ENCODE measurements at places on chromosomes 13 and 19. TPM values are rescaled to one million over a fixed set of nuclear protein-coding genes. Genes with fewer than 3 reads are reported as not detected.

DNA sequence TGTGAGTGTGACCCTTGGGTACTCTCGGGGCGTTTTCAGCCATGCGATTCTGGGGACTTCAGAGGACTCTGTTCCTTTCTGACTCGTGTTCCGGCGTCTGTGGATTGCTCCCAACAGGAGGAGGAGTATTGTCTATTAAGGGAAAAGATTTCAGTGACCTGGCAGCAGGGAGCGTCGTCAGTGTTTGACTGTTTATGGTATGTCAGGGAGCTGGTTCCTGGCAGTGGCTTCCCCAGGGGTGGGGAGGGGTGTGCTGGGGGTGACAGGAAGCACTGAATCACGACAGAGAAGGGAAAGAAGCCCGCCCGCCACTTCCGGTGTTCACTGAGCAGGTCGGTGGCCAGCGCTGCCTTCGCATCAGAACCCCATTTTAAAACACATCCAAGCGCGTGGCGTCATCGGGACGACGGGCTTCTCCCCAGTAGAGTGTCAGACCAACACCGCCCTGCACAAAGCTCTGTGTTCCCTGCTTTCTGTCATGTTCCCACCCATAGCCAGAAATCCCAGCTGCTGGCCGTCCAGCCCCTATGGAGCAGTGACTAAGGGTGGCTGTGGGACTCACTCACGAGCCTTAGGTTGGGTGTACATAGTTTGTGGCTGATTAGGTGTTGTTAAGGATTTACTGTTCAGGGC, 33.8 kb downstream of the COL4A2 start:
- DNase-seq: peak; percentile 49

GRCh38 chr19:4206818-4207484, 22.4 kb upstream of the EBI3 start:
- no peak for DNase-seq

SIAH3 gene
- under 0.01 TPM for total RNA-seq

ZNF581 gene
- total RNA-seq: 16.8 TPM

DNA sequence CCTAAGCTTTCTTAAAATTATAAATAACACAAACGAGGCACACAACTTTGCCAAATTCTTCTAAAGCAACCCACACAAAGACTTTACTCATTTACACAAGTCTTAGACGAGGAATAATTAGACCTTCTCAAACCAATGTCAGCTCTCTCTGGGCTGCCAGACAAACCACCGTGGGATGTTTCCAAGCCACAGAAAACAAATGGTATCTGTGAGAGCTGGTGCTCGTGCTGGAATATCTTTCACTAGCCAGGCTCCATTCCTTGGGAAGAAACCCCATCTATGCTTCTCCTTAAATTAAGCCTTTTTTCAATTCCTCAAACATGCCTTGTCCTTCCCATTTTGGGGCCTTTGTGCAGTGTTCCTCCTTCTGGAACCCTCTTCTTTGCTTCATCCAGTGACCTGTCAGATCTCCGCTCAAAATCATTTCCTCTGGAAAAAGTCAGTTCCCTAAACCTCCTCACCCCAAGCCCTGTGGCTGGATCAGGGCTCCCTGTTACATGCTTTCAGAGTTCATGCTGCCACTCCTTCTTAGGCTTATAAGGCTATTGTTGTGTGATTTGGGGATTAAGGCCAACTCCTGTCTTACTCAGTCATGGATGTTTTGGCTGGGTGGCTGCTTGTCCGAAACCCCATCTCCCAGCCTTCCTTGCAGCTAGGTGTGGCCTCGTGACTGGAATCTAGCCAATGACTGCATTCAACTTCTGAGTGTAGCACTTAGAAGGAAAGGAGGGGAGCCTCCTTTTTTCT, 64.2 kb upstream of the GTF2F2 start:
- DNase-seq: no peak

METTL21C gene
- not detected for total RNA-seq

- DNase-seq: no peak
These were observed 6.3 kb upstream of the REXO1 start for GRCh38 chr19:1854542-1855039.

GRCh38 chr19:3368441-3368795, 2.0 kb downstream of the NFIC start:
- peak; percentile 21 for DNase-seq

DNA sequence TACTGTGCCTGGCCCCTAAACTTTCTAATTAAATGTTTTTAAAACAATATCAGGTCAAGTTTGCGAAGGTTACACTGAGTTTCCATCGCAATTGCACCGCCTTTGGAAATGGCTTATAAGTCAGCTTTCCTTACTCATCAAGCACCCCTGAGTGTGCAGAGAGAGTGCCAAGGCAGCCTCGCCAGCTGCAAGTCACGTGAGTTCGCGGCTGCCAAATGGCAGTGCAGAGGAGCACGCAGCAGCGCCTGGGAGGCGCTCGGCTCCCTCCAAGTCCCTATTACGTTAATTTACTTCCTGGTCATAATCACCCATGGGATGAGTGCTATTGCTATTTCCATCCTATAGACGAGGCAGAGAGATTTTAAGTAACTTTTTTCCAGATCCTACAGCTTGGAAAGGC, 319.6 kb downstream of the TEX29 start:
- DNase-seq: no peak

DNA sequence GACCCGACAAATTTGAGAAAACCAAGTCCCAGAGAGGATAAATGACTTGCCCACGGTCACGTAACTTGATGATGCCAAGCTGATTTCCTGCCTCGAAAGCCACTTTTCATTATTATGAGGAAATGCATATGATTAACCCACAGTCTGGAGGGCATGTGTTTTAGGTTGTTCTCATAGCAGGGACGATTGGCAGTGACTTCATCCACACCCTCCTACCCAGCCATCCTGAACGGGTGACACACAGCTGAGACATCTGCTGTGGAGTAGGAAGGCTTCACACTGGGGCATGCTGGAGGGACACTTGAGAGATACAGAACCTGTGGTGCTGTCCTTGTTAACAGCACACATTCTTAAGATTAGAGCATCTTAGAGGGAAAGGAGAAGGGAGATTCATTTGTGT, 65.4 kb upstream of the WDFY2 start:
- DNase-seq: no peak

PLEKHF1 gene
- 13.5 TPM for total RNA-seq

- no peak for DNase-seq
These were observed 2.7 kb upstream of the CCDC97 start for GRCh38 chr19:41307090-41307875.

DNA sequence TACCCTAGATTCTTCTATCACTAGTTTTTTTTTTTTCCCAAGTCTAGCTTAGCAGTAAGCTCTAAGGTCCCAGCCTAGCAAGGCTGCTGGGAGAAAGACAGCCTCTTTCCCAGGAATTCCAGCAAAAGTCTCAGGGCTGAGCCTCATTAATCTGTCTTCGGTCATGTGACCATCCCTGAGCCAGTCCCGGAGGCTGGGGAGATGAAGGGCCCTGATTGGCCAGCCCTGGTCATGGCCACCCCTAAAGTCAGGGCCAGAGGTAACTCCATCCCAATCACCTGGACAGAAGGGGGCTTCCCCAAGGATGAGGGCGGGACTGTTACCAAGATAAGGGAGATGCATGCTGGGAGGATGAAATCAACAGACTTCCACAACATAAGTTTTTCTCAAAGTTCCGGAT, 43.3 kb downstream of the CCNE1 start:
- DNase-seq: no peak

GRCh38 chr19:16509141-16510061, 13.2 kb downstream of the C19orf44 start:
- DNase-seq: no peak

GRCh38 chr19:9205501-9206113, 13.8 kb downstream of the OR7D4 start:
- peak; percentile 72 for DNase-seq

GRCh38 chr19:1009041-1009980, 9.1 kb downstream of the GRIN3B start:
- no peak for DNase-seq

CAB39L gene
- total RNA-seq: 13.0 TPM

RFXAP gene
- 7.0 TPM for total RNA-seq

DNA sequence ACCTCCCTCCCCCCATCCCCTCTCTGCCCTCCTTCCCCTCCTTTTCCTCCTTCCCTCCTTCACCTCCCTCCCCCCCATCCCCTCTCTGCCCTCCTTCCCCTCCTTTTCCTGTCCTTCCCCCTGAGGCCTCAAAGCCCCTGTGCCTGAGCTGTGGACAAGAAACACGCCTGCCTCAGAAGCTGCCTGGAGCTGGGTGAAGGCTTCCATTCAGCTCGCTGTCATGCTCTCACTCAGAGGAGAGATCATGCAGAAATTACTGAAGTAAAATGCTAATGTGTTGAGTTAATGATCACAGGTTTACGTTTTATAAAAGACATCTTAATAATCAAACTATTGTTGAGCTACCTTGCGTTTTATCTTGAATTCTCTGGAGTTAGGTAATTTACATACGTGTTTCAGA, 114.5 kb downstream of the ATP11A start:
- no peak for DNase-seq

DNA sequence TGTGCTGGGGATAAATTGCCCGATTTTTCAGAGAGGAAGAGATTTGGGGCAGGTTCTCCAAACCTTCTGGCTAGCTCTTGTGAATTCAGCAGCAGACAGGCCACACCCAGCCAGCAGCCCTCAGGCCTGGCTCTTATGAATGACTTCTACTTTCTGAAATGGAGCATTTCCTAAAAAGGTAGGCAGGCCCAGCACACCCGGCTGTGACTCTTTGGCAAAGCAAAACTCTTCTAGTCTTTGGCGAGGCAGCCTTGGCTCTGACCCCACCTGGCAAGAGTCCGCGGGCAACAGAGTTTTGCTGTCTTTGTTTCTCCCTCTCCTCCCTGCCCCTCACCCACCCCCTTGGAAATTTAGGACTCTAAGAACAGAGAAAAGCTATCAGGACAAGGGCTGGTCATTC, 221.2 kb downstream of the ZNF536 start:
- no peak for DNase-seq

CATSPERD gene
- total RNA-seq: not detected

- peak; percentile 29 for DNase-seq
These were observed 15.5 kb downstream of the SLC25A30 start for GRCh38 chr13:45402641-45403040.

ZNF223 gene
- 4.6 TPM for total RNA-seq

CYSLTR2 gene
- total RNA-seq: not detected

- DNase-seq: no peak
These were observed 2636.9 kb upstream of the PCDH20 start for GRCh38 chr13:64052521-64052920.

- DNase-seq: no peak
These were observed 27.5 kb downstream of the ZNF507 start for GRCh38 chr19:32372726-32373517.

PEAK3 gene
- 0.78 TPM for total RNA-seq

- no peak for DNase-seq
These were observed 610.2 kb downstream of the SLITRK1 start for GRCh38 chr13:83272076-83272475.
